ENCODE measurements at places on chromosomes 5 and 9. TPM values are rescaled to one million over a fixed set of nuclear protein-coding genes. Genes with fewer than 3 reads are reported as not detected.

Gene SPATA31E1
- total RNA-seq: not detected

Gene MYOZ3
- not detected for total RNA-seq

Gene LOX
- 0.30 TPM for total RNA-seq

Gene MZB1
- 0.10 TPM for total RNA-seq

Gene ZNF454
- total RNA-seq: not detected

Gene PCDHB14
- total RNA-seq: 2.7 TPM

Gene OLFM1
- 37.9 TPM for total RNA-seq

Gene LCN9
- not detected for total RNA-seq

Gene PPP2R2B
- not detected for total RNA-seq

Gene SCGB3A2
- total RNA-seq: not detected

Gene SETD9
- total RNA-seq: 9.9 TPM

Gene SPOCK1
- total RNA-seq: 222 TPM

Gene C5orf34
- 13.1 TPM for total RNA-seq

Gene BTNL9
- 1.0 TPM for total RNA-seq

Gene SNX24
- 32.3 TPM for total RNA-seq

Gene ORM1
- total RNA-seq: not detected

Gene COL5A1
- 2.1 TPM for total RNA-seq

Gene BAAT
- total RNA-seq: 0.14 TPM

Gene LHFPL2
- total RNA-seq: 8.6 TPM

Gene NINJ1
- 74.2 TPM for total RNA-seq

Gene TPPP
- total RNA-seq: 0.54 TPM

Gene BARX1
- total RNA-seq: 0.37 TPM

Gene LCP2
- total RNA-seq: not detected

Gene EGFLAM
- 53.0 TPM for total RNA-seq

Gene TAF11L10
- not detected for total RNA-seq

Gene DMRT3
- not detected for total RNA-seq

Gene FBP1
- total RNA-seq: not detected

Gene EGR1
- 10.6 TPM for total RNA-seq

Gene C6
- not detected for total RNA-seq

Gene RANBP6
- 14.5 TPM for total RNA-seq

Gene TLX3
- total RNA-seq: not detected

Gene INSL4
- total RNA-seq: 3.3 TPM

Gene FAM221B
- not detected for total RNA-seq

Gene SMIM32
- not detected for total RNA-seq

Gene NUDCD2
- 23.4 TPM for total RNA-seq

Gene ODF2
- total RNA-seq: 47.2 TPM

Gene ARSI
- total RNA-seq: 0.06 TPM

Gene GDA
- 311 TPM for total RNA-seq

Gene PFN3
- total RNA-seq: not detected

Data from NCI-H460 (cell line).